ENCODE measurements at places on chromosomes 16 and 17.

DNA sequence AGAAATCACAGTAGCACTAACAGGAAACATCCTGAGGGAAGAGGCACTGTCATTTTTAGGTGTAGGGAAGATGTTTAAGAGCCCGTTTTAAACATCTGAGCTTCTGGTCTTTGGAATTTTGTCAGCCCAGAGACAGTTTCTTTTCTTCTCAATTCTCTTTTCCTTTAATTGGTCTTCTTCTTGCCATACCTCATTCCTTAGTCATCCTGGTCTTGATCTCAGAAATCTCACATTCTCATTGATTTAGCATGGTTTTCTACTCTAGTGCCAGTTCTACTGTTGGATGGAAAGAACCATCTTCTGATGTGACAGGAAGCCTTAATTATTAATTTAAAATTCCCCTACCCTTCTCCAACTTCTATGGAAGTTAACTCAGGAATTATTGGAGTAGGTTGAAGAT lies 25.4 kb downstream of the BMERB1 start:
- DNase-seq = no peak

DNA sequence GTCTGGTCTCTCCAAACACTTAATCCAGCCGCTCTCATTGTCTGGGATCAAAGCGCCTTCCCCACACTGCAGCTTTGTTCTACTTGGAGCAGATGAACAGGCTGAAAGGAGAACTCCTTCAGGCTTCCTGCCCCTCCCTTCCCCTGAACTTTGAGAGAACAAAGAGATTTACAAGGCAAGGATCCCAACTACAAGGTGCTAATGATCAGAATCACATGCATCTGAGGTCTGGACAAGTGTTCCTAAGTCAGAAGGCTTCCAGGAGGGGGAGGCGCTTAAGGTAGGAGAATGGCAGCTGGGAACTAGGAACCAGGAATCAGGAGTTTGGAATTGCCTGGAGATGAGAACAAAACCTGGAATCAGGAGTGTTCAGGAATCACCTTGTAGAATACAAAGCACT lies 606.3 kb upstream of the CDH11 start:
- no peak for DNase-seq

- DNase-seq = no peak
Observed at GRCh38 chr16:14616280-14616679, 13.8 kb downstream of the PARN start.

GRCh38 chr17:49987681-49988441 lies 7.2 kb downstream of the DLX3 start:
- DNase-seq = no peak

DNA sequence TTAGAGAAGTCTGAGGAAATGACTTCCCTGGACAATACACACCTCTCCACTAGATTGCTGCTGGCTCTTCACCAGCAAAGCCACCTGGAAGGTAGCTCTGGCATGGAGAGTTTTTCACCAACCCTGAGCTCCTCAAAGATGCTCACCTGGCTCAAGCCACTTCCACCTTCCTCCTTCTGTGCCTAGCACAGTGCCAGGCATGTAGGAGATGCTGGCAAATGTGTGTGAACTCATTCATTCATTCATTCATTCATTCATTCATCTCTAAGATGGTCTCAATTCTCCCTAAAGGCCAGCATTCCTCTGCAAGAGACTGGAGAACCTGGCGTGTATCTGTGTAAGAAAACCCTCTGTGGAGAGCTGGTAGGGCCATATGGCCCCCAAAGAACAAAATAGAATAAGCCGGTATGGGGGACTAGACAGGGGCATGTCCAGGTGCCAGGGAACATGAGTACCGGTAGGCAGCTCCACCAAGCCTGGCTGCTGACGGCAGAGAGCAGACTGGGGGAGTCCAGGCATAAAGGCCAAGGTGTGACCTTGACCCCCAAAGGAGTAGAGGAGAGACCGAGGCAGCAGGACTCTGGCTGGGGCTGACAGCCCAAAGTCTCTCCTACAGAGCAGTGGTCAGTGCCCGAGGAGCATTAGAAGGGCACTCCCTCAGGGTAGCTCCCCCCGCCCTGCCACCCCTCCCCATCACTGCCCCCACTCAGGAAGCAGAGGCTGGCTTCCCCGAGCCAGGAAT lies 132.2 kb upstream of the TNRC6C start:
- DNase-seq = no peak

DNA sequence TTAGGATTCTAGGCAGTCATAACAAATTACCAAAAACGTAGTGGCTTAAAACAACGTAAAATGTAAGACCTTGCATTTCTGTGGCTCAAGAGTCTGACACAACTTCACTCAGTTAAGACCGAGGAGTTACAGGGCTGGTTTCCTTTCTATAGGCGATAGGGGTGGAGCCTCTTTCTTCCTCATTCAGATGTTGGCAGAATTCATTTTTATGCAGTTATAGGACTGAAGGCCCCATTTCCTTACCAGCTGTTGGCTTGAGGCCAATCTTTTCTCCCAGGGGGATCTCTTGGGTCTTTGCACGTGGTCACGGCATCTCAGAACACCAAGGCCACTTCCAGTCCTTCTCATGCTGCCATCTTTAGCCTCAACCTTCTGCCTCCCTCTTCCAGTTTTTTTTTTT lies 145.2 kb downstream of the KCNJ2 start:
- DNase-seq = no peak

GRCh38 chr16:24801761-24802302 lies 43.9 kb upstream of the SLC5A11 start:
- no peak for DNase-seq

DNA sequence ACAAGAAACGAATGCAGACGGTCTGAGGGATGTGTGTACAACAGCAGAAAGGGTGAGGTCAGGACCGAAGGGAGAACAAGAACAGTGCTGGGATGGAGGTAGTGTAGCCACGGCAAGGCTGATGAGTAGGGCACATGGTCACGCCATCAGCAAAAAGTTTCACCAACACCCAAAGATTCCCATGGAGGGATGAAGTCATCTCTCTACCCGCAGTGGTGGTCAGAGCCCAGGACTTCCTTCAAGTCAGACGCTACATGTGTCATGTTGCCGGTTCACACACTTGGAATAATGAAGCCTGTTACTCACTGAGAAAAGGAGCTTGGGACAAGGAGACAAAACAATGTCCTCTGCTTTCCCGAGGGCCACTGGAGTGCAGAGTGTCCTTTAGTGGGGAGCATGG lies 79.7 kb downstream of the SALL1 start:
- DNase-seq = no peak

DNA sequence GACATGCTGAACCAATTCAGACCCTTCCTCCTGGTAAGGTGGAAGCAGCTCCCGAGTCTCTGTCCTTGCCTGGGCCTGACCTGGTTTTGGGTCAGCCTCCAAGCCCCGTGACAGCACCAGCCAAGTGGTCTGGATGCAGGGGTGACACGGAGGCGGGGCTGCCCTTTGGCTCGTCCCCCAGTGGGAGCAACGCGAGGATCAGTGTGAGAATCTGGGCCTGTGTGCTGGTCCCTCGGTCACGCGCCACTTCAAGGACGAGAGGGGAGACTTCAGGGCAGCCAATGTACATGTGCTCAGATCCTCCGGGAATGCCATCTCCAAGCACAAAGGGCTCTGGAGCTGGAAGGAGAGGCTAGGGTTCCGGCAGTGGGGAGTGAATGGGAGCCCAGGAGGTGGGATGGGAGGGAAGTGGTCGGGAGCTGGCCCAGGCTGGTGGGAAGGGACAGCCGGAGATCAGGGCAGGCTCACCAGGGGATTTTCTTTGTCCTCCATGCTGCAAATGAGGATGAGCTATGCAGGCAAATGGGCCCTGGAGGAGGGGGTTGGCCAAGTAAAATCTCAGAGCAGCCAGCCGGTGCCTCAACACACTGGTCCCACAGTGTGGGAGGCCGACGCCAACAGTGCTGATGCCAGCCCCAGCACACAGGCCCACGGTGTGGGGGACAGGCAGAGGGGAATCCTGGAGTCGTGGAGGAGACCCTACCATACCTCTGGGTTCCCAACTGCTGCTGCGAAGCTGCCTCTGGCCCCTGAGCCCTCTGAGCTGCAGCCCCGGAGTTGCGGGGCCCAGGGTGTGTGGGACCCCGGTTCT lies 4.2 kb upstream of the NDRG4 start:
- no peak for DNase-seq

- no peak for DNase-seq
Observed at GRCh38 chr17:34393401-34393800, 30.4 kb upstream of the CCL1 start.

DNA sequence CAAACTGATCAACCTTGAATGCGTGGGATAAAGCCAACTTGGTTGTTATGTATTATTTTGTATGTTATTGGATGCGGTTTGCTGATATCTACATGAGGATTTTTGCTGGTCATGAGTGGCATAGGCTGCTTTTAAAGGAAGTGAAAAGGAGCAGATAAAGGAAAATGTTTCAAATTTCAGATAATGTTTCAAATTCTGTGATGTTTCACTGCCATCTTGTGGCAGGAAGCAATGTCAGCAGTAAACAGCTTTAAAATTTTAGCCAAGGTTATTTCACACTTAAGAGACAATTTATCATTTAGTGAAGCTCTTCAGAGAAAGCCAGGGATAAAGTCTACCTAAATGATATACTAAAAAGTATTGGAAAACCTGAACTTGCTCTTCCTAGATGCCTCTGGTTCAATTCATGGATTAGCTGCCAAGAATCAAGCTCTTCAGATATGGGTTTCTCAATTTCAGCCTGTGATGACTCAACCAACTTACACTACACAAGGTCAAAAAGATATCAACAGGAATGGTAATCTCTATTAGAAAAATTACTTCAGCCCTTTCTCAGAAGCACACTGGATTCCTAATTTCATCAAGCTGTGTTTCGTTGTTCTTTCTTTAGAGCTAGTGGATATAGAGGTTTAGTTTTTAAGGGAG lies 136.0 kb upstream of the C17orf78 start:
- peak; percentile 41 for DNase-seq

DNA sequence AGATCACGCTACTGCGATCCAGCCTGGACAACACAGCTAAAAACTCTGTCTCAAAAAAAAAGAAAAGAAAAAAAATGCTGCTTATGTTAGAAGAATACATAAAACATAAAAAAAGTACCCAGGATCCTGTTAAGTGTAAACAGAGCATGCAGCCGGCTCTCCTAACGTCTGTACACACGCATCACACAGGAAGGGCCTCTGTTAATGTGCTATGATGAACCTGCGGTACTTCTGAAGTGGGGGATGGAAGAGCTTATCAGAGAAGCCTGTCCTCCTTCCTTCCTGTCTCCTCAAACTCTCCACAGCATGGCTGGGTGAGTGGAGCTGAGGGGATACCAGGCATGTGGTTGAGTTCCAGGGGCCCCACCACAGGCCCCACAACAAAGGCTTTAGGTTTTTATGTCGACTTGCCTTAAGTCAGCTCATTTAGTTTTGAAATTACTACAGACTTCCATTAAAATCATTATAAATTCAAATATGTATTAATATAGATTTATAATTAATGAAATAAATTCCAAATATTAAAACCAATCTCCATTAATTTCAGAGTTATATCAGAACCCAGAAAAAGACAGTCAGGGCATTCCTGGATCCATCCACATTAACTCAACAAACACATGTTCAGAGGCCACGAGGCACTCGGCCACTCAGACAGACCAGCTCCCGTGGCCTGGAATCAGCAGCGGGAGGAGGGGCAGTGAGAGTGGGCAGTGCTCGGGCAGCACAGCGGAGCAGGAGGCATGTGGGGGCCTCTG lies 11.7 kb downstream of the CCDC57 start:
- DNase-seq = no peak

- DNase-seq = no peak
Observed at GRCh38 chr17:79953335-79953734, 82.3 kb downstream of the TBC1D16 start.

GRCh38 chr17:7460850-7461660 lies 16.2 kb downstream of the CHRNB1 start:
- DNase-seq = no peak

GRCh38 chr17:18093616-18094408 lies 6.1 kb downstream of the DRG2 start:
- peak; percentile 76 for DNase-seq

GRCh38 chr16:1614456-1615102 lies 2.4 kb downstream of the CRAMP1 start:
- DNase-seq = peak; percentile 47

- DNase-seq = no peak
Observed at GRCh38 chr16:66054095-66054494, 312.4 kb upstream of the CDH5 start.

DNA sequence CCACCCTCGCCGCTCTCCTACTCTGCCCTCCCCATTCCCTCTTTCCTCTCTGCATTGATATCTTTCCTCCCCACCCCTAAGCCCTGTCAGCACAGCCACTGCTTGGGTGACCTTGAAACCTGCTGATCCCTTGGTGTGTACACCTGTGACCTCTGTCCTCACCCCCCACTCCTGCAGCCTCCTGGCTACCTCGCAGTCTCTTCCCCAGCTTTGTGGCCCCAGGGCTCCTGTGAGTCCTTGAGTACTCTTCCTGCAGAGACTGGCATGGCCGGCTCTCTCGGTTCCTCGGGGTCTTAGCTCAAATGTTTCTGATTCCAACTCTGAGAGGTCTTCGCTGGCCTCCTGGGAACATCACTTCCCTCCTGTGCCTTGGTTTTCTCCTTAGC lies 31.7 kb downstream of the ADCY7 start:
- DNase-seq = no peak

GRCh38 chr17:34713687-34714086 lies 134.3 kb downstream of the TMEM132E start:
- DNase-seq = no peak

DNA sequence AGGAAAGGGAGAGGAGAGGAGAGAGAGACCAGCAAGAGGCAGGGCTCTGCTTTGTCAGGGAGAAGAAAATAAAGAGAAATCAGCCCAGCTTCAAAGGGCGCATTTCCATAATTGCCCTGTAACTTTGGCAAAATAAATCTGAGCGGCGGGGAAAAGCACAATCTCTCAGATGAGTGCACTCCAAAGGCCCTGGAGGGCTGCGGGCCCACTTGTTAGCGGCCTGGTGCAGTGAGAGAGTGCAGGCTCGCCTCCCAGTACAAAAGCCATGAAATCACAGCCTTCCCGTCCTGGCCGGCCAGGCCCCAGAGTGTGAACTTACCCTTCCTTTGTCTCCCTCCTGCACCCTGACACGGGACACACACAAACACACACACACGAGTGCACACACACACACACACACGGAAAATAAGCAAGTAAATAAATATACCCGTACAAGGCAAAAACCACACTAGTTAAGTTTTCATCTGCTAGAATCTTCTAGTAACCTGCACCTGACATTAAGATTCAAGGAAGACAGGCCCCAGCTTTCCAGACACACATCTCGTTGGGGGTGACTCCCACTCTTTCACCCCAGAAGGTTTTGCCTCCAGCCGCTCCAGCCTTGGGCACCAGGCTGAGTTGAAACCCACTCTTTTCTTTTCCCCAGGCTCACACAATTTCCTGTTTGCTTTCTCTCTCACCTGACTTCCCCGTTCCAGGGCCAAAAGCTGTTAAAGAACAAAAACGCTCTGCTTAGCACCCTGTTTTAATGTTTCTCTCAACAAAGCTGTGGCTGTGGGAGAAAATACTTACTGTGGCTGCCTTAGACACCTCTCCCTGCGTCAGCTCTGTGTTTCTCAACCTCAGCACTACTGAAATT lies 8.5 kb downstream of the IRX3 start:
- no peak for DNase-seq

DNA sequence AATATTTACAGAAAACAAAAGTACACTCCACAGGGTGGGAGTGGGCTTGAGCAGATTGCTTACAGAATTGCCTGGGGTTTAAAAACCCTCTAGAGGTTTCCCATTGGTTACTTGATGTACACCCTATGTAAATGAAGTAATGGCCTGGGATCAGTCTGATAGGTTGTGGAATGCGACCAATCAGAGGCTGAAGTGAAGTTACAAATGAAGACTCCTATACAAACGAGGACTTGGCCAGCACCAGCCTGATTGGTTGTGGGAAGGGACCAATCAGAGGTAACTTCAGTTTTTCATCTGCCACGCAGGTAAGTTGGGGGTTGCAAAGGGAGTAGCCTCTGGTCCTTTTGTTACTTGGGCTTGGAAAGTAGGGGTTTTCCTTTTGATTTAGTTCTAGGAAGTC lies 8.8 kb downstream of the EEF2K start:
- no peak for DNase-seq

Data from HCEC 1CT (cell line).